ENCODE measurements at places on chromosomes 2 and 18.

- no peak for DNase-seq
Observed at GRCh38 chr2:10806543-10806942, 6.0 kb downstream of the PDIA6 start.

- peak; percentile 55 for DNase-seq
Observed at GRCh38 chr2:24491542-24492420, 727 bp downstream of the NCOA1 start.

DNA sequence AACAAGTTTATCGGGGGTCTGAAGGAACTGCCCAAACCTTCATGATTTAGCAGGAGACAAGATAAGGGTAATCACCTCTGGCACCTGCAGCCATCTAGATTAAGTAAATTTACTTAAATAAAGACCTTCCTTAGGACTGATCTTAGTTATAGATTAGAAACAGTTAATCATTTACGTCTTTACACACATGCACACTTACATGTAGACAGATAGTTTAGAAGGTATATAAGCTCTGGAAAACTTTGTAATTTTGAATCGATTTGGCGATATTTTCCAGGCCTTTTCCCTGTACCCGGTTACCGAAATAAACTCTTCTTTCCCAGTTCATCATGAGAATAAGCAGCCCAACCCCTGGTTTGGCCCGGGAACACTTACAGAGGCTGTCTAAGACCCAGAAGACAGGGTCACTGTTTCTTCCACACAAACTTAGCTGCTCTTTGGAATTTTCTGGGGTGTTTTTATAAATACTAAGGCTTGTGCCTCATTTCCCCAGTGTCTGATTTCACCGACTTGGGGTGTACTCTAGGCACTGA, 560 bp upstream of the SKA1 start:
- no peak for DNase-seq

DNA sequence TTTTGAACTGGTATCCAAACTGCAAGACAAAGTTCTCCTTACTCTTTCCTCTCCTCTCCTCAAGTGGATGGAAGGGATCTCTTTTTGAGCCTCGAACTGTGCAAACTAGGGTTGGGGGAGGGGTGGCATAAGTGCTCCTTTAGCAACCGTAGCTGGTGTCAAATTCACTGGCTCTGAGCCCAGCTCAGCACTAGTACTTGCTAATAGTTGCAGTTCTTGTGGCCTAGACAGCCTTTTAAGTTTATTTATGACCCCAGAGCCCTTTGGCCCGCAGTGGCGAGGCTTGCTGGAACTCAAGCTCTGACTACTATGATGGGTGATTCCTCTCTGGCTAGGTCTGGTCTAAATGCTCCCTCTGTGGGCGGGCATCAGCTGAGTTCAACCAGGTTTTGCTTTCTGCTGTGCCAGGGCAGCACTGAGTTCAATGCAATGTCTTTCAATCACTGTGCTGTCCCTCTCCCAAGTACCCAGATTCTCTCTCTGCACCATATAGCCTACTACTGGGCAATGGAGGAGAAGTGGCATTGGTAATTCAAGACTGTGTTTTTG, 528.4 kb upstream of the SYT4 start:
- no peak for DNase-seq

- peak; percentile 77 for DNase-seq
Observed at GRCh38 chr2:39227628-39228412, 15.9 kb downstream of the CDKL4 start.

- DNase-seq, result no peak
Observed at GRCh38 chr18:39770399-39770798, 2184.6 kb upstream of the PIK3C3 start.

DNA sequence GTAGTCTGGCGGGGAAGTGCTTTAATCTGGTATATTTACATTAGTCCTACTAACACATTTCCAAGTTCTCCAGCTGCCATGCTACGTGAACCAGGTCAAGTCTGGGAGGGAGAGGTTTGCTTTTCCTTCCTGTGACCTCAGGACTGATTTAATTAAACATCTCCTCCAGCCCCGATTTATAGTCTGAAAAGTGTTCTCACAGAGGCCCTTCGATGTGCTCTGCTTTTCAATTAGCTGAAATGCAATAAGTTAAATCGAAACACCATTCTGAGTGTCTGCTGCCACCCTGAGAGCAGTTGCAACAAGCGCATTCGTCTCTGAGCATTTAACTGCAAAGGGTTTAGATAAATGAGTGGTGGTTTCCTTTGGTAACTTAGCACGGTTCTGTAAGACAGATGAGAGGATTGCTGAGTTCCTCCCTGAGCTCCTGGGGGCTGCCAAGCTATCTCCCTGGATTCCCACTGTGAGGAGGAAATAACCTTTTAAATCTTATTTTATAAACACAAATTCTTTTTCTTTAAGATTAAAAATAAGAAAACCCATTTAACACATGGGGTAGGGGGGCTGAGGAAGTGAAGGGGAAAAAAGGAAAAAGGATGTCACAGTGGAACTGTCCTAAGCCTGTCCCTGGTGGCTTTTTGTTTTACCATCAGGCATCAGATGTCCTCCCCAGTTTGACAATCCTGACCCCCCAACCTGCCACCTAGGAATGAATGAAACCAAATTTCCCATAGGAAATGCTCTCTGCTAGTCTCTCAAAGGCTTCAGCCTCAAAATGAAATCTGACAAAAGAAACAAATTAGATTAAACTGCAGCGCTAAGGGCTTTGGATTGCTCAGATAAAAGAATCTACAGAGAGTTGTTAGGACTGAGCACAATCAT, 56.5 kb upstream of the CREB1 start:
- peak; percentile 40 for DNase-seq

- DNase-seq, result no peak
Observed at GRCh38 chr2:230921806-230922595, 3.0 kb downstream of the GPR55 start.

DNA sequence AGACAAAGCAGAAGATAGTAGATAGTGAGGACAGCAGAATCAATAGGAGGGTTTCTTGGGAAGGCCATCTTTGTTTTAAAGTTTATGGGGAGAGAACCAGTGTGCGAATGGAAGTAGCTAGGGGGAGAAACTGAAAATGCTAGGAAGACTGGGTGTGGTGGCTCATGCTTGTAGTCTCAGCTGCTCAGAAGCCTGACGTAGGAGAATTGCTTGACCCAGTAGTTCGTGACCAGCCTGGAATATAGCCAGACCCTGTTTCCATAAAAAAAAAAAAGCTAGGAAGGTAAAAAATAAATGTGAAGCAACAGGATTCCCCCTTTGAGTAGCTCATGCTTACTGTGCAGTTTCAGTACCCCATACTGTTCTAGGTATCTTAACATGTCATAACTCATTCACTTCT, 19.2 kb upstream of the DRC1 start:
- no peak for DNase-seq

GRCh38 chr18:64202210-64202836, 53.4 kb upstream of the LINC00305 start:
- DNase-seq, result no peak

GRCh38 chr2:224069172-224069571, 30.1 kb upstream of the SERPINE2 start:
- peak; percentile 21 for DNase-seq

DNA sequence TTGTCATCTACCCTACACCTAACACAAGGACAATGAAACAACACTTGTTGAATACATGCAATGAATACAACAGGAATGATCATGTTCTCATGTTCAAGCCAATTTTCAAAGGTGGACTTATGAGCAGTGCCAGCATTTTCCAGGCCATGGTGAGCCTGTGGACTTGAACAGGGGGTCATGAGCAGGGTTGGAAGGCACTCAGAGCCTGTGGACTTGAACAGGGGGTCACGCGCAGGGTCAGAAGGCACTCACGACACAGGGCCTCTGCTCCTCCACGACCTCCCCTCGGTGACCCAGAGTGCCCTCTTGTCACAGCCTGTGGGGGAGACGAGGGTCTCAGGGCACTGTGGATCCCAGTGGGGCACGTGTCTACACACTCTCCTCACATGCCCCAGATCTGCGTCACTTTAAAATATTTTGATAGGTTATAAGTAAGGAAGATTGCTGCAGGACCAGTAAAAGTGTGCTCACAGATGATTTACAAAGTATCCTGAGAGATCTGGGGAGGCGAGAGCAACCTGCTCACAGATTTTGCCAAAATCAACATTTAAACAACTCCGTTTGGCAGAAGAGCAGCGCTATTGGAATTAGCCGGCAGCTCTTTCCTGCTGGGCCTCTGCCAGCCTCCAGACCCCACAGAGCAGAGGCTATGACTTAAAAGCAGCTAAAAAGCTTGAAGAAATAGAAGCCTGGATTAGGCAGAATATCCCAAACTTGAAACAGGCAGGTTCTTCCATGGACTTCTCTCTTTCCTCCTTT, 121.9 kb downstream of the TMEM18 start:
- no peak for DNase-seq

GRCh38 chr2:893311-893710, 57.3 kb upstream of the SNTG2 start:
- no peak for DNase-seq

GRCh38 chr18:46310258-46310657, 206.1 kb downstream of the HAUS1 start:
- no peak for DNase-seq

DNA sequence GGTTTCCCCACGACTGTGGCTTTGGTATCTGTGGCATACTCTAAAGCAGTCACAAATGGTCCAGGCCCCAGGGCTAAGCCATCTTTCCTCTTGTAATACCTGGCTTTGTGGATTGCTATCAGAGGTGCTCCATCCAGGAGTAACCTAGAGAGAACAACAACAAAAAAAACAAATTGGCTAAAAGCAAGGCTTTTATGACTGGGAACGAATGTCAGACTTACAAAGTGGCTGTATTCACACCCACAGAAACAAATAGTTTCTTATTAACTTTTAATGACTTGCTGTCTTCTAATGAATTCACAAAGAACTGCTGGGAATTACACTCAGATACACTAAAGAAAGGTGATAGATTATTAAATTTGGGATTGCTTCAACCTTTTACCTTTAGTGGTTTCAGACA, 35.1 kb downstream of the HDHD2 start:
- DNase-seq, result no peak

DNA sequence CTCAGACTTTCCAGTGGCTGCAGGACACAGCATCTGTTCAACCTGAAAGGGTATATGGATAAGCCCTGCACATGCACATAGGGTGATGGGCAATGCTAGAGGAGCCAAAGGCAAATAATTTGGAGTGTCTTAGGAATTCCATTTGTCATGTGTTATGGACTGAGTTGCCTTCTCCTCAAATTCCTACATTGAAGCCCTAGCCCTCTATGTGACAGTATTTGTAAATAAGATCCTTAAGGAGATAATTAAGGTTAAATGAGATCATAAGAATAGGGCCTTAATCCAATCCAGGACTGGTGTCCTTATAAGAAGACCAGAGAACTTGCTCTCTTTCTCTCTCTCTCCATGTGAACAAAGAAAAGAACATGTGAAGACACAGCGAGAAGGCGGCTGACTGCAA, 42.9 kb upstream of the CREG2 start:
- DNase-seq, result no peak

- peak; percentile 33 for DNase-seq
Observed at GRCh38 chr18:62877411-62878221, 162.3 kb downstream of the PHLPP1 start.

DNA sequence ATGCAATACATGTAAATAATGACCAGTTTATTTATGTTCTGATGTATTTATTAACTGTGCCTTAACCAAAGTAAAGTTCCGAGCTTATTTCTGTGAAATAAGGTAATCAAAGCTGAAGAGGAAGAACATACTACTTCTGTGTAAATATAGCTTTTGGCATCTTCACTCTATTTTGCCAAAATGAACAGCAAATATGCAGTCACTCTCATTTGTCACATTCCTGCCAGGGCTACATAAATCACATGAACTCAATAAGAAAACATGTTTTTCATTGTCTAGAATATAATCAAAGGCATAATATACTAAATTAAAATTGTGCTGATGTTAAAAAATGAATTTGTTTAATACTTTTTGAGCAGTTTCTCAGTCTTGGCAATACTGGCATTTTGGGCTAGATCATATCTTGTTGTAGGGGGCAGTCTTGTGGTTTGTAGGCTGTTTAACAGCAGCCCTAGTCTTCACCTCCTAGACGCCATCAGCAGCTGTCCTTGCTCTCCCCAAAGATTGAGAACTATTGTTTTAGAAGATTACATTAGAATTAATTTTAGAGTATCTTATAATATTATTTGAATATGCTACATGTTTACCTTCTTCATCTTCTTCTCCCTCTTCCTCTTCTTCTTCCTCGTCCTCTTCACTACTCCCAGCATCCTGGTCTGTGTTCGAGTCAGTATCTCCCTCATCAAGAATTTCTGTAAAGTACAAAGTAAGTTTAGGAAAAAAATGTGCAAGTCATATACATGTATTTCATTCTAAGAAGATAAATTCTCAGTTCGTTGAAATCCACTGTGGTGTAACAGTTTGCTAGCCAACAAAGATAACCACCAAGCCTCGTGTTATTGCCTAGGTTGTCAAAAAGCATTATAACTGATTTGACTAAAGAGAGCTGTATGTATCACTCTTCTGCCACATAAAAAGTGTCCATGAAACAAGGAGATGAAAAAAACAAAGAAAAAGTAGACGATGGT, 41.5 kb downstream of the CWC22 start:
- no peak for DNase-seq

DNA sequence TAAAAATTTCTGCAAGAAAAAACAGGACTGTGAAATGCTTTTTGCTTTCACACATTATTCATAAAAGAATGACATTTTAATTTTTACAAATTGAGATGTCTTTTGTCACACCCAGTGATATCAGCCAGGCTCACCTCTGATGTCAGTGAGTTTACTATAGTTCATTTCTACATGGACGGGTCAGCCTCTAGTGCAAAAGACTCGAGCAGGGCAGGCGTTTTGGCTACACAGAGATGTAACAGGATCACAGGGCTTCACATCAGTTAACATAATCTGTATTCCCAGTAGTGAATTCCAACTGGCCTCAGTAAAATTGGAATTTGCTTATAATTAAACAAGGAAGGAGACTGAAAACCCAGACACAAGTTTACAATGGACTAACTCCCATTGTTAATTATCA, 275.6 kb upstream of the ZSWIM2 start:
- DNase-seq, result no peak

GRCh38 chr2:36800381-36800780, 103.9 kb downstream of the VIT start:
- DNase-seq, result no peak

DNA sequence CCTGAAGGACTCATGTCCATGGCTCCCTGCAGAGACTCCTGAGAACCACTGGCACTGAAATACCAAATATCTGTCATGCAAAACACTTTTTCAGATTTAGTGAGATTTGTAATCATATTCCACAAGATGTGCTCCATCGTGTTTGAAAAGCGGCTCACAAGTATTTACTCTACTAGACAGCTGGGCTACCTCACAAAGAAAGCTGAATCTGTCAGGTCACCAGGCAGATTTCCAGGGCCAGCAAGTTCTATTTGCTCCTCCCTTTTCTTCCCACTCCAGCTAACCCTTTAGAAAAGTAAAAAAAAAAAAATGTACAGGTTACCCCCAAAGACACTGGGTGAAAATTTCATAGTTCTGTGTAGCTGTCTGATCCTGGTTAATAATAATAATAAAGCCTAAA, 22.9 kb downstream of the WIPF1 start:
- DNase-seq, result no peak

Measured in AG08396 (cell line).